ENCODE measurements at places on chromosomes 7 and 10.
A peak's percentile ranks its signal among the peaks of the same experiment; 100 is the strongest.

DNA sequence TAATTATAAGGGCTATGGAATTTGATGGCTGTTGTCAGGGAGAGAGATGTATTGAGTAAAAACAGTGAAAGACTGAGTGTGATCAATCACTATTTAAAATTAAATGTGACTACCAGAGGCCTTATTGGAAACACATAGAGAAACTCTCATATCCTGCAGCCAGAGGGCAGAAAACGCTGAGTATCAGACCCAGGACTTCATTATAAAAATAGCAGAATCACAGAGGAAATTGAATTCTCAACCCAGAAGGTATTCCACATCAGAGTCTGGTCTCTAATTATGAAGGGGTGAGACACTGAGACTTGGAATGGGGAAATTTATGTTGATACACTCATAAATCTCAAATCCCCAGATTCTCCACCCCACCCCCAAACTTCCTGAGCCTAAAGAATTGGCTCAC is 69.5 kb upstream of the IL6 start:
- no peak overlapping the region for H3K4me3 ChIP-seq
- no peak for DNase-seq
- H3K36me3 ChIP-seq = no peaks in the 10 kb centered on the region
- no peaks in the 10 kb centered on the region for H3K27me3 ChIP-seq

DNA sequence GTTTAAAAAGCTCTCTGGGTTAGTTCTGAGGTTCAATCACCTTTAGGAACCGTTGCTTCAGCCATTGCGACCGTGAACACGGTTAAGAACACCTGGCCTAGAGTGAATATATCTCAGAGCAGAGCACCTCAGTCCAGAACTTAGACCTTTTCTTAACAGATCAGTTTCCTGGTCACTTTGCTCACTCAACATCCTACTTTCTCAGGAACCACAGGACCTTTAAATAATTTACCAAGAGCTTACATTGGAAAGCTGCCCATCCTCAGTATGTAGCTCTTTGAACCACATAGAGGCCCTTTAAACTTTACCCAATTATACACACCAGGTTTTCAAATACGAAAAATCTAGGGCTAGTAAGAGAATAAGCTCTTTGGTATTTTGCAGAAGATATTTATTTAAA is 153.2 kb downstream of the NRBF2 start:
- H3K36me3 ChIP-seq = no peaks in the 10 kb centered on the region
- H3K4me1 ChIP-seq = peaks cover 3% of the 10 kb centered on the region
- H3K27me3 ChIP-seq = no peaks in the 10 kb centered on the region

GRCh38 chr7:99579281-99579955 is 18.6 kb upstream of the TMEM225B start:
- no peaks in the 10 kb centered on the region for H3K36me3 ChIP-seq
- no peak overlapping the region for H3K27ac ChIP-seq
- peaks cover 24% of the 10 kb centered on the region for H3K4me1 ChIP-seq

GRCh38 chr7:128387216-128388144 is 22.3 kb downstream of the IMPDH1 start:
- no peak overlapping the region for H3K27ac ChIP-seq
- DNase-seq = peak; percentile 92
- H3K4me3 ChIP-seq = no peak overlapping the region
- peaks cover 52% of the 10 kb centered on the region for H3K4me1 ChIP-seq
- H3K36me3 ChIP-seq = no peaks in the 10 kb centered on the region

GRCh38 chr7:142868188-142868985 is 13.5 kb downstream of the EPHB6 start:
- H3K4me1 ChIP-seq = no peaks in the 10 kb centered on the region
- no peak overlapping the region for H3K4me3 ChIP-seq
- H3K27me3 ChIP-seq = no peaks in the 10 kb centered on the region
- no peak overlapping the region for H3K27ac ChIP-seq
- no peak for DNase-seq

DNA sequence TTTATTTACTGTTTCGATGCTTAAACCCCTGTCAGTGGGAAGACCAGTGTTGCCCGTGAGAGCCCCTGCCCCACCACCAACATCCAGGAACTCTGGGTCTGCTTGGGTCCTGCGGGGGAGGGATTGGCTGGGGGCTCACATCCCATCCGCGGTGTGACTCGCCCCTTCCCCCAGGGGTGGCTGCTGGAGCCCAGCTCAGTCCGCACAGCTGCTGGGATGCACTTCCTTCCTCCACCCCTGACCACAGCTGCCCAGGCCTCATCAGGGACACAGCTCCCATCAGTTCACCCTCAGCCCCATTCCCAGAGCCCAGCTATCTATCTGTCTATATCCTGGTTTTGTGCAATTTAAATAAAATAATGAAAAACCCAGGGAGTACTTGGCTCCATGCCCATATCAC is 54.5 kb downstream of the JAKMIP3 start:
- no peak overlapping the region for H3K27ac ChIP-seq
- no peaks in the 10 kb centered on the region for H3K36me3 ChIP-seq
- no peak overlapping the region for H3K4me3 ChIP-seq
- H3K27me3 ChIP-seq = no peaks in the 10 kb centered on the region
- DNase-seq = no peak

GRCh38 chr10:27481486-27481885 is 22.6 kb upstream of the RAB18 start:
- H3K27me3 ChIP-seq = no peaks in the 10 kb centered on the region
- no peaks in the 10 kb centered on the region for H3K36me3 ChIP-seq
- DNase-seq = no peak
- H3K27ac ChIP-seq = no peak overlapping the region

DNA sequence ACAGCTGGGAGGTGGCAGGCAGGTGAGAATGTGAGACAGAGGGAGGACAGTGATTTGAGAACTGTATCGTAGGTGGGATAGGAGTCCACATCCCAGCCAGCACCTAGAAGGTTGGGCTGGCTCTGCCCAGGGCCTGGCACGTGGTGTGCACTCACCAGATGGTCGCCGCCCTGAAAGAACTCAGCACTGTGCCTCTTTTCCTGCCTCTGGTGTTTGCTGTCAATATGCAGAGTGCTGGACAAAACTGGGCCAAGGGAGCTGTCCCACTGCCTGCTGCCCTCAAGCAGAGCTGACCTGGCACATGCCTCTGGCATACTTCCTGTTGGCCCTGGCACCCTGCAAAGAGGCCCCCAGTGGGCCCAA is 36.8 kb downstream of the CHST3 start:
- H3K27me3 ChIP-seq = no peaks in the 10 kb centered on the region
- H3K36me3 ChIP-seq = no peaks in the 10 kb centered on the region
- H3K27ac ChIP-seq = no peak overlapping the region
- no peak overlapping the region for H3K4me3 ChIP-seq
- no peaks in the 10 kb centered on the region for H3K4me1 ChIP-seq
- DNase-seq = no peak

GRCh38 chr7:66157060-66157459 is 42.4 kb downstream of the CRCP start:
- no peaks in the 10 kb centered on the region for H3K27me3 ChIP-seq
- no peak overlapping the region for H3K4me3 ChIP-seq
- H3K36me3 ChIP-seq = peaks cover 43% of the 10 kb centered on the region
- no peak overlapping the region for H3K27ac ChIP-seq
- no peak for DNase-seq

- H3K4me3 ChIP-seq = no peak overlapping the region
- H3K27ac ChIP-seq = no peak overlapping the region
- DNase-seq = no peak
- H3K36me3 ChIP-seq = no peaks in the 10 kb centered on the region
- H3K4me1 ChIP-seq = no peaks in the 10 kb centered on the region
Observed at GRCh38 chr7:86768967-86769760, 125.5 kb downstream of the GRM3 start.

DNA sequence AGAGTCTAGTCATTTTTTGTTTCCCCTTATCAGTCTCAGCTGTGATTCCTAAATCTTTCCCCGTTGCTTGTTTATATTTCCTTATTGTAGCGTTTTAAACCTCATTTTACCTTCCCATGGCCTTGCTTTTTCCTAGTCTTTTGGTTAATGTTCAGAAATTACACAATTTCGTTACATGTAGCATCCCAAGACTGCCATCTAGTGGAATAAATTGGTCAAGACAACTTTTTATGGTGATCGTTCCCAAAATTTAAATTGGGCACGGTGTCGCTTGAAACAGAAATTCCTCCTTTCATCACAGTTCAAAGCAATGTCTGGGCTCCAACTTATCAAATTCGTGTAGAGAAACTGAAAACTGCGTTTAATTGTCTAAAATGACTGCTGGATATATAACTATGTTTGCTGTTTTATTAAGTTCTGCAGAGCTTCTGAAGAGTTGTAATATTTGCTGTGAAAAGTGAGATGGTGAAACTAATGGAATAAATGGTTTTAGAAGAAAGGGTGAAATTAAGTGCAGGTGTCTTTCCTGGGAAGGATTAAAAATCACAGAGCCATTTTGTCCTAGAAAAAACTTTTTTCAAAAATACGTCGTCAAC is 370.2 kb downstream of the PHF14 start:
- H3K36me3 ChIP-seq = no peaks in the 10 kb centered on the region
- peak; percentile 86 for DNase-seq
- H3K4me1 ChIP-seq = peaks cover 44% of the 10 kb centered on the region
- no peak overlapping the region for H3K27ac ChIP-seq
- H3K4me3 ChIP-seq = no peak overlapping the region

DNA sequence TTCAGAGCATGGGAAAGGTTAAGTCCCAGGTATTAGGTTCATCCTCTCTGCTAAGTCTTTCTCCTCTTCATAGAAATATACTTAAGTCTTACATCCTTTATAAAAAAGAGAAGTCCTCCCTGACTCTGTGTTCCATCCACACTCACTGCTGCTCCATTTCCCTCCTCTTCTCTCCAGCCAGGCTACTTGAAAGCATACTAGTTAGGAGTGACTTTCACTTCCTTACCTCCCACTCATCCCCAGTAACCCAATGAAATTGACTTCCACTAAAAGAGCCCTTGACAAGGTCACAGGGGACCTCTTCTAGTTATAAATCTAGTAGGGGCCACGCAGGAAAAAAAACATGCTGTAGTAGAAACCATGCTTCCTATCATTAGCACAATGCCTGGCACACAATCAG is 133.1 kb upstream of the AGK start:
- DNase-seq = no peak
- no peaks in the 10 kb centered on the region for H3K36me3 ChIP-seq
- H3K4me1 ChIP-seq = no peaks in the 10 kb centered on the region
- H3K27ac ChIP-seq = no peak overlapping the region
- no peaks in the 10 kb centered on the region for H3K27me3 ChIP-seq

DNA sequence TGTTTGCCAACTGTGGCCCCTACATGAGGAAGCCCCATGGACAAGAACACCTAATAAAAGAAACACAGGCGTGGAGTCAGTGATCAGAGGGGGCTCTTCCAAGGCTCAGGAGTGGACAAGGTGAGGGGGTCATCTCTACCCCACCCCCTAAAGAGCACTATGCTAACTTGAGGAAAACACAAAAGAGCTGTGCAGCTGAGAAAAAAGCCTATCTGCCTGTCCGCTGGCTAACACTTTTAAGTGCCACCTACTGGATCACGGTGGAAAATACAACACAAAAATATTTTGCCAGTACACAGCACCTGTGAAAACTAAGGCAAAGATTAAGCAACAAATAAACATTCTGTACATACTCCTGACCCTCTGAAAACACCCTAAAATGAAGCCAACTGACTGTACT is 53.1 kb upstream of the COBL start:
- peak; percentile 65 for DNase-seq
- H3K4me3 ChIP-seq = no peak overlapping the region
- no peak overlapping the region for H3K27ac ChIP-seq

GRCh38 chr10:91787810-91788209 is 10.4 kb upstream of the TNKS2 start:
- H3K27ac ChIP-seq = no peak overlapping the region
- H3K4me3 ChIP-seq = no peak overlapping the region
- no peaks in the 10 kb centered on the region for H3K36me3 ChIP-seq
- no peaks in the 10 kb centered on the region for H3K27me3 ChIP-seq
- DNase-seq = no peak

DNA sequence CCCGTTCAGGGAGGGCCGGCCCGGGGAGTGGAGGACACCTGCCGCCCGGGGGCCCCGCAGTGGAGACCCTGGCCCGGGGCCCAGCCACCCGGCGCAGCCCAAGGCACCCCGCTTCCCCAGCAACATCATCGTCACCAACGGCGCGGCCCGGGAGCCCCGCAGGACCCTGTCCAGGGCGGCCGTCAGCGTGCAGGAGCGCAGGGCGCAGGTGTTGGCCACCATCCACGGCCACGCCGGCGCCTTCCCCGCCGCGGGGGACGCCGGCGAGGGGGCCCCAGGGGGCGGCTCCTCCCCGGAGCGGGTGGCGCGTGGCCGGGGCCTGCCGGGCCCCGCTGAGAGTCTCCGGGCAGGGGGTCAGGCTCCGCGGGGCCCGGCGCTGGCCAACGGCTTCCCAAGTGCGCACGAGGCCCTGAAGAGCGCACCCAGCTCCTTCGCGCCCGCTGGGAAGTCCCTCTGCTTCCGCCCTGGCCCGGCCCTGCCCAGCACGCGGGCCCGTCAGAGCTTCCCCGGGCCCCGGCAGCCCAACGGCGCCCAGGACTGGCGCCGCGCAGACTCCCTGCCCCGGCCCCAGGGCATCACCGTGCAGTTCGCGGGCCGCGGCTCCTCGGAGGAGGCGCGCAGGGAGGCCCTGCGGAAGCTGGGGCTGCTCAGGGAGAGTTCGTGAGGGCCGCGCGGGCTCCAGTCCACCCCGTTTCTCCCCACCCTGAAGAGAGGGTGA is 46.7 kb downstream of the PROSER2 start:
- no peak overlapping the region for H3K4me3 ChIP-seq
- no peaks in the 10 kb centered on the region for H3K27me3 ChIP-seq
- H3K27ac ChIP-seq = no peak overlapping the region
- H3K4me1 ChIP-seq = peaks cover 7% of the 10 kb centered on the region
- no peaks in the 10 kb centered on the region for H3K36me3 ChIP-seq

DNA sequence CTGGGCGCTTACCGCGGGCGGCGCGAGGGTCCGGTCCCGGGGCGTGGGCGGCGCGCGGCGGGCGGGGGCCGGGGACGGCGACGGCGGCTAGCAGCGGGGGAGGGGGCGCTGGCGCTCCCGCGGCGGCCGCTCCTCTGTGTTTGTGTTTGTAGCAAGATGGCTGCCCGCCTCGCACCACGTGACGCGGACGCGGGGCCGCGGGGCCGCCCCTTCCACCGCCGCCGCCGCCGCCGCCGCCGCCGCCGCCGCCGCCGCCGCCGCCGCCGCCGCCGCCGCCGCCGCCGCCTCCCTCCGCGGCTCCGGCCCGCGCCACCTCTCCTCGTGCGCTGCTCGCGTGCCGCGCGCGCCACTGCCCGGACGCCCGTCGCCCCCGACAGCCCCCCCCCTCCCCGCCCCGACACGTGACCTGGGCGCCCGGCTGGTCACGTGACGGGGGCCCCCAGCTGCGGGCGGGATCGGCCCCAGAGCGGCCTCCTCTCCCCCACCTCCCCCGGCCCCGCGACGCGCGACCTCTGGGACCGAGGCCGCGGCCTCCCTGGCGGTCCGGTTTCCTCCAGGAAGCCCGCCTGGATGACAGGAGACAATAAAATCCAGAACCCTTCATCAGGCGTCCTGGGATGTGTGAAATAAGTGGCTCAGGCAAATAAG is at the start of gene GIGYF1:
GIGYF1 (minus strand) TSS at position 153 of the 648 bp plus-strand sequence. CDS start 6,012 bp downstream, outside the sequence.
- H3K27me3 ChIP-seq = no peaks in the 10 kb centered on the region
- peak; percentile 85 for DNase-seq
- peaks cover 4% of the 10 kb centered on the region for H3K36me3 ChIP-seq

All from Karpas-422 (cell line).